Renal cortex interstitium (tissue), 15 donors: ENCODE measurements at places on chromosomes 7 and 10.
A peak's percentile ranks its signal among the peaks of the same experiment; 100 is the strongest.

GRCh38 chr10:60203993-60204618 is 185.6 kb downstream of the ANK3 start:
- DNase-seq, result no peak

- DNase-seq, result no peak
Observed at GRCh38 chr7:135186841-135187253, 16.3 kb upstream of the CYREN start.

DNA sequence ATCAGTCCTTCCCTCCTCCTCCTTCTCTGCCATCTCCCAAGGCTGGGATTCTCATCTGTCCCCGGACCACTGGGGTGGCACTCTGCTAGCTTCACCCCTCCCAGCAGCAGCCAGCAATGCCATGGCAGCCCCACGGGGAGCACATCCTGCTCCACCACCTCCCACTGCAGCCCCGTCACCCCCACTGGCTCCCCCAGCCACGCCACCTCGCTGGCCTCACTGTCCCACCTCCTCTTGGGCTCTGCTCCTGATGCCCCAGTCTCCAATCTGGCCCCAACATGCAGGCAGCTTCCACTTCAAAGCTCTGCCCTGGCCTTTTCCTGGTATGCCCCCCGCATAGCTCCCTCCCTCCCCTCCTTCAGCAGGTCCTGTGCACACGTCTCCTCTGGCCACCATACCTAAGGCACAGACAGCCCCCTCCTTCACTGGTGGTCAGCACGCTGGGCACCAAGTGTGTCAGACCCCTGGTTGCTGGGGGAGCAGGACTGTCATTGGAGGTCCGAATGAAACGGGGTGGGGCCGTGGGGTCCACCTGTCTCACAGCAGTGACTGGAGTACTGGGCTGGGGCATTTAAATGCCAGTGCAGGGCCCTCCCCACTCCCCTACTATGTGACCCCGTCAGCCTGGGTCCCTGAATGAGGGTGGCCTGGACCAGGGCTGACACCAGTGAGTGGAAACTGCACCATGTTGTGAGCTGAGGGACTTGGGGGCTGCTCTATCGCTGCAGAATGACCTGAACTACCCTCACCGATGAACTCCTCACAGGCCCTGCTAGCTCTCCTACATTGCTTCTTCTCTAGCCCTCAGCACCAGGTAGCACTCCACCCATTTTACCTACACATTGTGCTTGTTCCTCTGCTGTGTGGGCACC is 38.7 kb downstream of the RASGEF1A start:
- DNase-seq, result no peak

- DNase-seq, result no peak
Observed at GRCh38 chr7:158861004-158861787, 4.8 kb downstream of the DYNC2I1 start.

- no peak for DNase-seq
Observed at GRCh38 chr10:124185084-124185483, 91.7 kb upstream of the CHST15 start.

GRCh38 chr10:25026463-25026862 is 10.1 kb downstream of the THNSL1 start:
- no peak for DNase-seq

DNA sequence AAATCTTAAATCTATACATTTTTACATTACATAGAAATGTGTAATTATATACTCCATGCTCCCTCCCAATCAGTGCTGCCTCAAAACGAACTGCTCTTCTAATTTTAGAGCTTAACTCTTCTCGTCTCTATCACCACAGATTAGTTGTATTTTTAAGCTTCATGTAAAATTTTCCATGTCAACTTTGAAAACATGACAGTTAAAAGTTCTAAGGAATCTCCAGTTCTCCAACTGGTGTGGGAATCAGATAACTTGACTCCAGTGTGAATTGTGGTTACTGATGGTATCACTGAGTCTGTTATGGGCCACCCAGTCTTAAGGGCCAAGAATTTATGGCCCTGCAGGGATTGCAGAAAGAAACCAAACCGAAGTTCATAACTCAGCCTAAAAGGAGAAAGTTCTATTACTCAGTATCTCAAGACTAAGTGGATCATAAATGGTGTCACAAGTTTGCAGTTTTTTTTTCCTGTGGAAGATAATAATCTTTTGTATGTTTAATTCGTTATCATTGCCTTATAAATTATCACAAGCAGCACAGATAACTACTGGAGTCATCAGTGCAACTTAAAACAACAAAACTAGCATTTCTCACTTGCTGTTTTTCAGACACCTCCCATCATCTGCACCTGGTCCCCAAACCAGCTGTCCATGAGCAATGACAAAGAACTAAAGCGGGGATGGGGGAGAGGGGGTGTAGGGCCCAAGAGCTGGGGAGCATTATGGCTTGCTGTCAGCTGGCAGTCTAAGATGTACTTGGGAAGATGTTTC is 31.5 kb upstream of the KMT2E start:
- no peak for DNase-seq

DNA sequence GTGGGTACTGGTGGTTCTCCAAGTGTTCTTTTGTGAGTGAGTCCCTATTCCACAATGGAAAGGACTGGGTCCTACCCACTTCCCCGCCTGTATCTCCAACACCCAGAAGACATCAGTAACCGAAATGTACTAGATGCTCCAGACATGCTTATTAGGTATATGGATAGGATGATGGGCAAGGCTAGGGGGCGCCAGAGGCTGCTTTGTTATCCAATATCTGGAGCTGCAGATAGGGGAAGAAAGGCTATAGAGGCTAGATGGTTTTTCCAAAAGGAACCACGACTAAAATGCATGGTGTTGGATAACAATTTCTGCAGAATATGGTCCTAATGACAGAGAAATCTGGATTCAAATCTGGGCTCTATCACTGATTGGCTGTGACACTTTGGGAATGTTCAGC is 56.2 kb upstream of the TM9SF3 start:
- DNase-seq, result no peak

DNA sequence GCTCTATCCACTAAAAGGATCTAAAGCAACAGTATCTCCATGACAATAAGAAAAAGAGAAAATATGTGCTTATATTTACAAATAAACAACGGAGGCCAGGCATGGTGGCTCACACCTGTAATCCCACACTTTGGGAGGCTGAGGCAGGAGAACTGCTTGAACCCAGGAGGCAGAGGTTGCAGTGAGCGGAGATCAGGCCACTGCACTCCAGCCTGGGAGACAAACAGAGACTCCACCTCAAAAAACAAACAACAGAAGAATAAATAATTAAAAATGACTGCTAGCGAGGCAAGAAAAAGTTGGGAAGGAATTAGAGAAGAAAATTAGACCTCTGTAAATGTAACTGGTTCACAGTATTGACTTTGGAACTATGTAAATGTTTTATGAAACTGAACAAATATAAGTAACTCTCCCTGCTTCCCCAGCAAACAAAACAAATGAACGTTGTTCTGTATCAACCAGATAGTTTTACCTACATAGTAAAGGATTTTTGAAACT is 17.1 kb downstream of the TRIM24 start:
- no peak for DNase-seq

DNA sequence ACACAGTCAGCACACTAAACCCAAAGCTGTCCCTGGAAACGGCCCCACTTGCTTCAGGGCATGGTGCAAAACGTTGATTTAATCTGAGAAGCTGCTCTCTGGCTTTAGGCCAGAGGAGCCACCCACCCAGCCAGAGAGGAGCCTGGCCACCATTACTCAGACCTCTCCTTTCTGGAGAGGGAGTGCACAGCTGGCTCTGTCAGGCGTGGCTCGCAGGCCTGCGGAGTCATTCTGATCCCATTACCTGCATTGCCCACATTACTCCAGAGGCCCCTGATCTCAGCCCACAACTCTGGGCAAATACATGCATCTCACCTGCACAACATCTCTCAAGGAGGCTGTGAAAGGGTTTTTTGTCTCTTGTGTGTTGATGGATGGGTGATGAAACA is 370.0 kb upstream of the IGFBP3 start:
- DNase-seq, result no peak

GRCh38 chr10:100790761-100791208 is 45.4 kb downstream of the PAX2 start:
- DNase-seq, result peak; percentile 41

GRCh38 chr10:97888641-97889262 is 39.1 kb downstream of the GOLGA7B start:
- DNase-seq, result no peak

- DNase-seq, result no peak
Observed at GRCh38 chr7:106346167-106346677, 61.4 kb upstream of the NAMPT start.

- DNase-seq, result no peak
Observed at GRCh38 chr7:120421151-120421651, 148.2 kb downstream of the KCND2 start.

DNA sequence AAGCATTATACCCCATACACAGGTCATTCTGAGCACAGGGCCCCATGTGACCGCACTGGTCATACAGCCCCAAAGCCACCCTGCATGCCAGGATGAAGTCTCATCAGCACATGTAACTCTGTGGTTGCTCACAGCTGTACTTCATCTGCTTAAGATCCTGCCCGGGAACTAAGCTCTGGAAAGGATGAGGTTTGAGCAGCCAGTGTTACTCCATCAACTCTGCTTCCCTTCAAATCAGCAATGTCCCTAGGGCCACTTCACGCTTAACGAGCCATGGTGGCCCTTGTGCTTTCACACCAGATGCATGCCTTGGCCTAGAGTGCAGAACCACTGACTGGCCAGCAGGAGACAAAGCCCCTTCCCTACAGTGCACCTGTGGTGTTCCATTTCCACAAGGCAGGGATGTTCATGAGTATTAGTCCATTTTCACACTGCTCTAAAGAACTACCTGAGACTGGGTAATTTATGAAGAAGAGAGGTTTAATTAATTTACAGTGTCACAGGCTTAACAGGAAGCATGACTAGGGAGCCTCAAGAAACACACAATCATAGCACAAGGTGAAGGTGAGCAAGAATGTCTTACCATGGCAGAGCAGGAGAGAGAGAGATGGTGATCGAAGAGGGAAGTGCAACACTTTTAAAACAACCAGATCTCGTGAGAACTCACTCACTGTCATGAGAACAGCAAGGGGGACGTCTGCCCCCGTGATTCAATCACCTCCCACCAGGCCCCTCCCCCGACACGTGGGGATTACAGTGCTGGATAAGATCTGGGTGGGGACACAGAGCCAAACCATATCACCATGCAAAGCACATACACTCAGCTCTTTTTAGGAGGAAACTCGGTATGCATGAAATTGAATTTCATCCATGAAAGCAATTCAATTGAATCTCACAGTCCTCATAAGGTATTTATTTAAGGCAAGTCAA is 149.0 kb upstream of the CDCA7L start:
- DNase-seq, result no peak

- no peak for DNase-seq
Observed at GRCh38 chr10:100872034-100872791, 40.5 kb upstream of the SLF2 start.

DNA sequence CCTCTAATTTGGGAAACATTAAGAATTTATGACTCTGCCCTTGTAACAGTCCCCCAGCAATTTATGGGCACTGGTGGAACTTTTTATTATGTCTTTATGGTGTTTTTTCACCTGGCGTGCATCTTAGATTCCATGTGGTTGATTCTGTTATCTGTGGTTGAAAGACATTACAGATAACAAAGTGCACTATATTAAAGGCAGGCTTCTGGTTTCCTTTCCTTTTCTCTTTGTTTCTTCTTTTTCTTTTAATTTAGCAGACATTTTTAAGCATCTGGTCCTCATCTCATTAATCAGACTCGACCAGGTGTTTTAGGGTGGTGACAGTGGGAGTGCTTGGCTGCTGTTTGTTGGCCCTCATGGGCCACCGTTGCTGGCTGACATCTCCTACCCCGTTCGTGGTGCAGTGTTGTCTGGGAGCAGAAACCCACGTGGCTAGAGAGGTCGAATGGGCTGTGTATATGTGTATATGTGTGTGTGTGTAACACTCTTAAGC is 77.4 kb downstream of the LRMDA start:
- no peak for DNase-seq

DNA sequence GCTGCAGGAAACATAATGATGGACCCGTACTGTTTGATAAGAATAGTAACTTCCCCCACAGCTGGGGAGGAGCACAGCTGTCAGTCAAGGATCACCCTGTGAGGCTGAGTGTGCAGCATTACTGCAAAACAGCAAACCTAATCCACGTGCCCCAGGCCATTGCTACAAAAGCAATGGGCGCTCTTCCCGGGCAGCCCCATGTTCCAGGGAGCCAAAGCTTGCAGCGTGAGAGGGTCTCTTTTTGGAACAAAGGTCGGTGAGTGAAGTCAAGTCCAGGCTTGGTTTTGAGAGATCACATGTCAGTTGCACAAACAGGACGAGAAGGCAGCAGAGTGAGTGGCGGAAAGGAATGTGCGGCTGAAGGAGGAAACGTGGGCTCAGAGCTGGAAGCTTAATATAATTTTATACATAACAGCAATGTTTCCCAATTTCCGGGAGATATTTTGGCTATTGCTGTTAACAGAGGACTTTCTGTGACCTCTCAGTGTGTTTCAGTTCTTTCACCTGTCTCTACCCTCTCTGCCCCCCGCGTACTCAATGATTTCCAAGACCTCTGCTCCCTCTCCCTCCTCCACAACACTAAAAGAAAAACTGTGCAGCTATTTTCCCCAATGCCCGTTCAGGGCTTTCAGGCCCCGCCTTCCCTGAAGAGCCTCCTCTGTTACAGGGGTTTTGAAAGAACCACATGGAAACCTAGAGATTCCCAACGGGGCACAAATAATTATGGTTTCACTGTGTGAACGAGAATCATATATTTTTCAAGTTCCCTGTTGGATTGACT is 128.9 kb downstream of the MTPAP start:
- DNase-seq, result peak; percentile 47

DNA sequence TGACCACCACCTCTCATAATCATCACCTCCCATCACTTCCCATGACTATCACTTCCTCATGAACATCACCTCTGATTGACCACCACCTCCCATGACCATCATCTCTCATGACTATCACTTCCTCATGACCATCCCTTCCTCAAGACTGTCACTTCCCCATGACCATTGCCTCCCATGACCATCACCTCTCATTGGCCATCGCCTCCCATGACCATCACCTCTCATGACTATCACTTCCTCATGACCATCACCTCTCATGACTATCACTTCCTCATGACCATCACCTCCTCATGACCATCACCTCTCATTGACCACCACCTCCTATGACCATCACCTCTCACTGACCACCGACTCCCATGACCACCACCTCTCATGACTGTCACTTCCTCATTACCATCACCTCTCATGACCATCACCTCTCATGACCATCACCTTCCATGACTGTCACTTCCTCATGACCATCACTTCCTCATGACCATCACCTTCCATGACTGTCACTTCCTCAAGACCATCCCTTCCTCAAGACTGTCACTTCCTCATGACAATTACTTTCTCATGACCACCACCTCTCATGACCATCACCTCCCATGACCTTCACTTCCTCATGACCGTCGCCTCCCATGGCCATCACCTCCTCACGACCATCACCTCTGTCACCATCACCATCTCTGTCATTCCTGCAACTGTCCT is 51.6 kb downstream of the PDGFA start:
- no peak for DNase-seq

GRCh38 chr7:102912742-102913141 is at the start of gene LRRC17:
Gene LRRC17 (plus strand): TSS chr7:102913000. CDS start chr7:102933914, 20,914 bp downstream.
- peak; percentile 87 for DNase-seq

DNA sequence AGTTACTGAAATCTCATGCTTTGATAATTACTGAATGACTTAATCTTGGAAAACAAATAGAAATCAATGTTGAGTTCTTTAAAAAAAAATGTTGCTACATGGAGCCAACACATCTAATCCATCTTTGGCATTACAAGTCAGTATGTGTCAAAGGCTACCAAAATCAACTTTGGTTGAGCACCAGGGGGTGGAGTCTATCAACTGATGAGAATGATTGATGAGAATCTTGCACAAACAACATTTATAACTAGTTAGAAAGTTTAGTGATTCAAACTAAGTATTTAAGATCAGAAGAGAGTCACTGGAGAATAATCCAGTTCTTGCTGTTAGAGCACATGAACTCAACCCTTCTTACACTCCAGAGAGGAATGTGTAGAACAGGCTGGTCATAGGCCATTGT is 70.5 kb upstream of the LRRC17 start:
- DNase-seq, result no peak
